Activated T-helper 1 cell treated with anti-CD3 and anti-CD28 coated beads, Interleukin-2, amount 50 U/mL, for 16 hours (primary cell): ENCODE measurements at places on chromosomes 7 and 10.

DNA sequence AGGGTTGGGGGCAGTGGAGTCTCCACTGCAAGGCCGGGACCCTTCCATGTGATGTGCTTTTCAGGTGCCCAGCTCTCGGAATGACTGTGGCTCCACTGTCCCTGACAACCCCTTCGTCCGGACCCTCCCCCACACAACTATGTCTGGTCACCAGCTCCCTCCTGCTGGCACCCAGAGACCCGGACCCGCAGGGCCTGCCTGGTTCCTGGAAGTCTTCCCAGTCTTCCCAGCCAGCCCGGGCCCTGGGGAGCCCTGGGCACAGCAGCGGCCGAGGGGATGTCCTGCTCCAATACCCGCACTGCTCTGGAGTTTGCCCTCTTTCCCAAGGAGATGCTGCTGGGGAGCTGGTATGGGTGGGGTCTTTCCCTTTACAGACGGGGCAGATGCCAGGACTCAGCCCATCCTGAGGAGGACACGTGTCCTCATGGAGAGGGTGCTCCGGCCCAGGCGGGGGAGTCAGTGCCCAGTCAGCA is 5.5 kb downstream of the ATP6V0E2 start:
- DNase-seq: no peak

DNA sequence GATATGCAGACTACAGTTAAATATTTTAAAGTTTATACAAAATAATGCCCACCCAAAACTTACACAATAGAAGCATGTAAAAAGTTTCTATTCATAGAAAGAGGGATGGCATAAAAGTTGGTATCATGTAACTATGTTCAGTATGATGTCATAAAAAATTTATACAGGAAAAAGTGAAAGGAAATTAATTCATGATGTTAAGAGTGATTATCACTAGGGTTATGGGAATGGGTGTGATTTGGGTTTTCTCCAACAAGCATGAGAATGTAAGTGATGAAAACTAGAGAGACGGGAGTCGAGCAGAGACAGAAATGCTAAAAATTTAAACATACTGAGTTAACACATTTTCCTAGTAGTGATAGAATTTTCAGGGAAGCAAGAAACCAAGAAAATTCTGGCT is 52.7 kb downstream of the GDI2 start:
- DNase-seq: no peak

GRCh38 chr7:119392-120163 is 72.8 kb upstream of the FAM20C start:
- DNase-seq: no peak

GRCh38 chr10:122149561-122150505 is 121.3 kb upstream of the BTBD16 start:
- DNase-seq: no peak

- no peak for DNase-seq
Measured at GRCh38 chr7:28157076-28157745, 23.4 kb downstream of the JAZF1 start.

GRCh38 chr7:117323851-117324711 is 1.2 kb upstream of the WNT2 start:
- DNase-seq: no peak

DNA sequence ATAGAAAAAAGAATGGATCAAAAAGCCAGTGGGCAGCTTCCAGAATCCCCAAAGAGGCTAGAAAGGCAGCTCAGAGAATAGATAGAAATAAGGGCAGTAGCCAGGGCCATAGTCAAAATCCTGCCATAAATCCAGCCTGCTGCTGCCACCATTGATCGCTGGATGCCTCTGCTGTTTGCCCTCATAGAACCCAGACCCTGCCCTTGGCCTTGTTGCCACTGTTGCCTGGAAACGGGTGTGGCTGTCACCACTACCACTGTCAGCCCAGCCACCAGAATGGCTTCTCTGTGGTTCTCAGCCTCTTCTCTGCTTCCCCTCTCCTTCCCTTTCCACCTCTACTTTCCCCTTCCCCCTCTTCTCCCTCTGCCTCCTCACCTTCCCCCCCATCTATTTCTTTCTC is 57.8 kb downstream of the HHEX start:
- DNase-seq: no peak

DNA sequence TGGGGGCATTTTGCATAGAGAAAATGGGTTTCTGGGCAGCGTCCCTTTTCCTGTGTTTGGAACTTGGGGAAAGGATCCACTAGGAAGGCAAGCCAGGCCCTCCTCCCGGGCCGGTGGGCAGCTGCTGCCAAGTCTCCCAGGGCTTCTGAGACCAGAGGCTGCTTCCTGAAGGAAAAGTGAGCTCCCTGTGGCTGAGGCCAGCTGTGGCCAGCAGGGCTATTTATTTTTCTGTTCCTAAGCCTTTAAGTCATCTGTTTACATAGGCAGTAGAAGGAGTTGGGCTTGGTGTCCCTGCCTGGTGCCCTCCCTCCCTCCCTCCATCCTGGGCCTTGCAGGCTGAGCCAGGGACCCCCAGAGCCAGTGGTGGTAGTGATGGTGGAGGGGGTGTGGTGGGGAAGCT is 70.5 kb upstream of the COL13A1 start:
- no peak for DNase-seq

DNA sequence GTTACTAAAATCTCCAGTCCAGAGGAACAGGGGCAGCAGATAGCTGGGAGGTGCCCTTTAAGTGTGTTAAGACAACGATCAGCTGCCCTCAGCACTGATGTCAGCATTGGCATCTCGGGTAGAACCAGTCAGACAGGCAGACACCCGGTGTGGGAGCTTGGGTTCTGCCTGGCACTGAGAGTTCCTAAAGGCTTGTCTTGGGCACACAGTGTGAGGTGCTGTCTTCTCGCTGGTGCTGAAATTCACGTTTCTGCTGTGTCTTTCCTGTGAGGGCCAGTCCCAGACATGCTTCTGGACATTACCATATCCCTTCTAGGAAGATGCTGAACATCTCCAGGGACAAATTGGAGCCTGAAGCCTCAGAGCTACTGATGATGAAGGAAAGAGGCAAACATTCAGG is 156.2 kb downstream of the DNAJB6 start:
- no peak for DNase-seq

GRCh38 chr7:27191833-27192545 is 7.0 kb upstream of the HOXA11 start:
- no peak for DNase-seq

DNA sequence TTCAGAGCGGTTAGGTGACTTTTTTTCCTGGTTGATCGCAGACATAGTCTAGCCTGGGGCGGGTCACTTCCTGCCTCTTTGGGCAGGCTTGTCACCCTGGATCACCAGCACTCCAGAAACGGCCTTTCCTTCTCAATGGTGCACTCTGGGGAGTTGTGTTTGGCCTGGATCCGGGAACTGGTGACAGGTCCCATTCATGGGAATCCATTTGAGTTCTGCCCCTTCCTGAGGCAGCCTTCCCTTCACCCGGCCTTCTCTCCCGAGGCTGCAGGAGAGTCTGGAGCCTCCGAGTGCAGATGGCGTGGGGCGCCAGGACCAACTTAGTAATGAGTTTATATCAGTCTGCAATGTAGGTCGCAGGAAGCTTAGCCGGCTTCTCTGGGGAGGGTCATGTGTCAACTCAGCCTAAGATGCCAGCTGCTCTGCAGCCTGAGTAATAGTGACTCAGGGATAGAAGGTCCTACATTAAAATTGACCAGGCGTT is 54.2 kb downstream of the TACR2 start:
- no peak for DNase-seq

DNA sequence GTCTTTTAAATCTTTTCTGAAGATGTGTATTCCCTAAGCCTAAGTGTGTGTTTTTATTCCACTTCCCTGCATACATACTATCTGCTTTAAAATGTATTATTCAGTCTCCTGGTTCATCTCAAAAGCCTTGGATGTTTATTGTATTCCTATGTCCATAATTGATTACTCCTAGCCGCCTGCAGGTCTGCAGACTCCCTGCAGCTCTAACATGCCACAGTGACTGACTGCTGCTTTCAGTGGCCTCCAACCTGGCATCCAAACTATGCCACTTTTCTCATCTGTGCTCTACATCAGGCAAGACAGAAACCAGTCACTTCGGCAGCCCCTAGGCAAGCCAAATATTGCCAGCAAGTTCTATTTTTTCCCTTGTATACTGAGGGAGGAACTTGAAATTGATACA is 81.7 kb downstream of the ABCA13 start:
- DNase-seq: no peak

- DNase-seq: no peak
Measured at GRCh38 chr10:20407357-20407756, 489.8 kb downstream of the NEBL start.

DNA sequence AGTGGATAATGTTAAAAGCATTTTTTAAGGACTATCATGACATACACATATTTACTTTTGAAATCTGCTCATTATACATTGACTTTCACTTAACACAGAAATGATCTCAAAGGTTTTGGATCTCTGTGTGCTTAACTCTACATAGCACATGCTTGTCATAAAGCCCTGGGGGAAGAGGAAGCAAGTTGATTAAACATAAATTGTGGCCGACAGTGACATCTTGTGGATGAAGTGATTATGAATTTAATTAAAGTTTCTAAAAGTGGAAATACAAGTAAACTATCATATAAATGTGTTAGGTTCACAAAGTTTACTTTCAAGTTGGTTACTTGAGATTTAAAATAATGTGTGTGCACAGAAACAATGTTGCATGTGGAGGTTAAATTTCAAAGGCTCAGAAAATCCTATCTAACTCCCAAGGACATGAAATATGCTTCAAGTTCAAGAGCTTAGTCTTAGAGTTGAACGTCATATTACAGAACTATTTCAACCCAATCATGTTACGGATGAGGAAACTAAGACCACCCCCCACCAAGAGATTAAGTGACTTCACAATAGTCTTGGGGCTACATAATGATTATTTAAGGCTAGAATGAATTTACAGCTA is 1247.8 kb downstream of the GATA3 start:
- no peak for DNase-seq

- DNase-seq: no peak
Measured at GRCh38 chr10:6174201-6174874, 28.4 kb upstream of the PFKFB3 start.

DNA sequence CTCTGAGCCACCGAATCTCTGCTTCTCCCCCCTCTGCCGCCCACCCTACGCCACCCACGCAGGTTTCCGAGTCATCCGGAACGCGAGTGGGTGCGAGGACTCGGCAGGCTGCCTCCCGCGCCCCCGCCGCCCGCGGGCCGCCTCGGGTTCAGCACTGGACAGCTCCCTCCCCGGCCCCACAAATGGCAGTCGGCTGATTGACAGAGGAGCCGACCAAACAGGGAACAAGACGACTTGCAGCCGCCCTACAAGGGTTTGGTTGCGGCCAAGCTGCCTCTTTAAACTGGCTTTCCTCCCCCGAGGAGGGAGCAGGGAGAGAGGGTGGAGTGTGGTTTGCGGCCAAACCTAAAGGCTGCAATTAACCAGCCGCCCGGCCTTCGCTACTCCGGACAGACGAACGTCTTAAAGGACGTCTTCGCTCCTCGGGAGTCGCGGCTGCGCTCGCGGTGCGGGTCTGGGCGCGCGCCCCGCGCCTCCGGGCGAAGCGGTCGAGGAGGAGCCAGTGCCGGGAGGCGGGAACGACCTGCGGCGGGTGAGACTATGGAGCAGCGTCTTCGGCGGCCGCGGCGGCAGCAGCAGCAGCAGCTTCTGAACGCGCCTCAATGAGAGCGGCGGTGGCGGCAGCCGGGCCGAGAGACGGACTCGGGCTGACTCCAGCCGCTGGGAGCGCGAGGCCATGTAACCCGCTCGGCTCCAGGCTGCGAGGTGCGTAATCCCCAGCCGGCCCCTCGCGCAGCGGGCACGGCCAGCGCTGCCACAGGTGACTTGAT is at the start of gene GPR158:
Gene GPR158, plus strand, starts transcription at position 541 of the 770 bp plus-strand sequence. CDS start 420 bp downstream, outside the sequence.
- no peak for DNase-seq

GRCh38 chr7:155824227-155824886 is 12.1 kb upstream of the SHH start:
- DNase-seq: no peak

DNA sequence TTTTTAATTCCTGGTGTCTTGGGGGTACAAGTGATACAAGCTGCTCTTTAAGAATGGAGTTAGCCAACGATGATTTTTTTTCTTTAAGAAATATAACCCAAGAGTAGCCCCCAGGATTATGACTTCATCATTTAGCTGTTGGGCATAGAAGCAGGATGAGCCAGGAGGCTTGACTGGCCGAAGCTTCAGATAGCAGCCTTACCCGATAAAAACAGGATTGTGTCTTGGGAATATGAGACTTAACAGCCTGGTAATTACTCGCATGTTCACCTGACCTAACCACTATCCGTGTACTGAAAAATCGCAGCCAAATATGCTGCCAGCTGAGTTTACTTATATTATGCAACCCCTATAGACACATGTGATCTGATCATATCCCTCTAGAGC is 346.0 kb upstream of the BMPER start:
- DNase-seq: no peak
